ENCODE measurements at places on chromosomes 2 and 18.

GRCh38 chr2:133416736-133417135 is 151.5 kb downstream of the NCKAP5 start:
- DNase-seq: no peak

DNA sequence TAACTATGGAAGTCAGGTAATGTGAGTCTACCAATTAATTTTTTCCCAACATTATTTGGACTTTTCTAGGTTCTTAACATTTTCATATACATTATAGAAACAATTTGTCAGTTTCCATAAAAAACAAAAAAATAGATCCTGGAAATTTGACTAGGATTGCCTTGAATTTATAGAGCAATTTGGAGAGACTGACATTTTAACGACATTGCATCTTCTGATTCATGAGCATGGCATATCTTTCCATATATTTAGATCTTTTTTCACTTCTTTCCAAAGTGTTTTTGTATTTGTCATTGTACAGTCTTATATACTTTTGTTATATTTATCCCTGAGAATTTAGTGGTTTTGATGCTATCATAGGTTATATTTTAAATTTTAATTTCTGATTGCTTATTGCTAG is 42.0 kb downstream of the ANKRD12 start:
- no peak for DNase-seq

GRCh38 chr18:59353079-59353680 is 5.9 kb downstream of the LMAN1 start:
- no peak for DNase-seq

GRCh38 chr2:147045113-147045512 is 799.7 kb upstream of the ACVR2A start:
- DNase-seq: peak; percentile 61

GRCh38 chr2:198036029-198036879 is 231.9 kb downstream of the PLCL1 start:
- no peak for DNase-seq

GRCh38 chr18:74784752-74785151 is 187.1 kb downstream of the ZNF407 start:
- no peak for DNase-seq

- DNase-seq: no peak
Measured at GRCh38 chr18:23810396-23810795, 121.1 kb downstream of the LAMA3 start.

DNA sequence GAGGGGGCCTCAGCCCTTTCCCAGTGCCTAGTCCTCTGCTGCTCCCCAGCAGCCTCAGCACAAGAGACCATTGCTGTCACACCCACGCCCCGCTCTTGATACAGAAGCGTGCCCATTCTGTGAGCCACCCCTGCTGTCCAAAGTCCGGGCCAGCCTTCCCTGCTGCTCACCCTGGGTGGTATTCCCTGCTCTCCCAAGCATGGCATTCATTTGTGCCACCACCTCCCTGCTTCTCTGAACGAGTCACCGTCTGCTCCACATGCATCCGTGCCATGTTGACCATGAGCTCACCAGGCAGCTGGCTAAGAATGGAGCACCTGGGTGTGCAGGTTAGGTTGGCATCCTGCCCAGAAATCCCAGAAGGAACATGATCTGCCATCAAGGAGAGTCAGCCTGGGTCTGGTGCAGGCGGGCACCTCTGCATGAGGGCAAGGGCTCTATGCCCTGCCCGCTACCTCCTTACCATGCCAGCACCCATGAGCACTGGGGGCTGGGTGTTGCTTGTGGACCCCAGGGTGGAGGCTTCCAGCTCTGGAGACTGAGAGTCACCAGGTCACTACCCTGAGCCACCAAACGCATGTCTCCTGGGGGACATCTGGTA is 63.0 kb downstream of the TWIST2 start:
- DNase-seq: no peak

GRCh38 chr2:8575038-8575833 is 106.6 kb upstream of the ID2 start:
- peak; percentile 10 for DNase-seq

- DNase-seq: no peak
Measured at GRCh38 chr18:27921392-27921791, 255.5 kb downstream of the CDH2 start.

- DNase-seq: no peak
Measured at GRCh38 chr2:19178175-19178574, 180.2 kb downstream of the OSR1 start.

GRCh38 chr2:25369876-25370275 is 28.2 kb upstream of the DNMT3A start:
- no peak for DNase-seq

DNA sequence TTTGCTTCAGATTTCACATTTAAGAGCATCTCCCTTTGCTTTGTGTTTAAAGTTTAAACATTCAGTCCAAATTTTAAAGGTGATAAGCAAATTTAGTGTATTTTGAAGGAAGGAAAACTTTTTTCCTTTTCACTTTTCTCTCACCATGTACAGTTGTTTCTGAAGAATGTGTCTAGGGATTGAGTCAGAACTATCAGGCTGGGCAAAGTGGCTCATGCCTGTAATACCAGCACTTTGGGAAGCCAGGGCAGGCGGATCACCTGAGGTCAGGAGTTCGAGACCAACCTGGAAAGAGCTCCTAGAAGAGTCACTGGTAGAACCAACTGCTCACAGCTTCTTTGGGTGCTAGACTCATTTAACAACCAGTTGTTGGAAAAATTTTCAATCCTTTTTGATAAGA is 327.0 kb upstream of the THUMPD2 start:
- DNase-seq: no peak

DNA sequence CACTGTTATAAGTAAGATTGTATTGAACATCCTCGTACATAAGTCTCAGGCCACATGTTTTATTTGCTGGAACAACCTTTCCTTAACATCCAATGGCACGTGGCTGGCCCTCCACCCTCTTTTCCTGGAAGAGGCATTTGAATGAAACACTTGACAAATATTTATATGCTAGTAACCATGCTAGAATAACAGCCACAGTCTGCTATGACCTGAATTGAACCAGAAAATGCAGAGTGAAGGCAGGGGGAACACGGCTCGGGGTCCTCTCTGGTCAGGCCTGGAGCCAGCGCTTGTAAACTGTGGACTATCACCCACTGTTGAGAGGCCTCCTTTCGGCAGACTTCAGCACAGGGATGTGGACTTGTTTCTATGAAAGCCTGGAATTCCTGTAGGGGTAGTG is 198.2 kb upstream of the COPS8 start:
- no peak for DNase-seq

GRCh38 chr2:241970716-241971115 is 101.2 kb downstream of the RTP5 start:
- peak; percentile 47 for DNase-seq

Data from OCI-M1 (cell line).